Stimulated activated CD4-positive, alpha-beta T cell treated with anti-CD3 and anti-CD28 coated beads, Interleukin-2, amount 100 ng/mL, for 24 hours (primary cell): ENCODE measurements at places on chromosomes 11 and 22.
A peak's percentile ranks its signal among the peaks of the same experiment; 100 is the strongest.

DNA sequence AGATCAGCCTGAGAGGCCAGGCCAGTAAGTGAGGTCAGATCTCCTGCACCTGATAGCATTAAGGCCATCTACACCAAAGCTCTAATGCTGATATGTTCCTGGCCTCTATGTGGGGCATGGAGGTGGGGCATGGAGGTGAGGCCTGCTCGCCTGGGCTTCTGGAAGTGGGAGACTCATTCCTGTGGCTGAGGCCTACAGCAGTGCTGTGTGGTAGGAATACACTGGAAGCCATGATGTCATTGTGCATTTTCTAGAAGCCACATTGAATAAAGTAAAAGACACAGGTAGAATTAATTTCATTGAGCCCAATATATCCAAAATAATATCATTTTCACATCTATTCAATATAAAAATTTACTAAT lies 2.7 kb downstream of the PNPLA3 start:
- no peak for DNase-seq

GRCh38 chr22:19767427-19768341 lies 7.1 kb downstream of the TBX1 start:
- no peak for DNase-seq

DNA sequence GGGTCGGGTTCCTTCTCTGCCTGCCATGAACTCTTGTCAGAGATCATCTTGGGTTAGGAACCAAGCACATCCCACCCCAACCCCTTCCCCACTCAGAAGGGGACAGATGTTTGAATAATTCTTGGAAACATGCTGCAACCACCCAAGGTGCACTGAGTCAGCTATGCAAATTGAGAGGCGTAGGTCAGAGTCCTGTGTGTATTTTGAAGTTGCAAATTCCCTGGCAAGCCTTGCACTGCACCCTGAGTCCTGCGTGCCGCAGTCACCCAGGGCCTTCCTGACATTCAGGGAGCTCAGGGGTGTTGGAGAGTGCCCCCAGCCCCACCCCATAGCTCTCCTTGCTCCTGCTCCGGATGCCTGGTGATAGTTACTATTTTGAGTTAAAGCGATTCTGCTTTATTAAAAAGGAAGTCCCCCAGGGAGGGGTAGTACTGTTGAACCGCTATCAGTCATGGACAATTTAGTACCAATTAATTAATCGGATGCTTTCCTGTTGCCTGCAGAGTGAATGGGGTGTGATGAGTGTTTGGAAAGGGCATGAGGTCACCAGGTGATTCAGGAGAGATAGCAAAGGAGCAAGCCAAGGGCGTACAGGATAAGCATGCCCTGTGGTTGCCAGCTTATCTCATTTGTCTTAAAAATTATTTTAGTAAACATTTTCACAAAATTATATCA lies 123.7 kb downstream of the GRIK4 start:
- DNase-seq: no peak

- DNase-seq: no peak
Observed at GRCh38 chr22:24796860-24797259, 9.2 kb upstream of the SGSM1 start.

DNA sequence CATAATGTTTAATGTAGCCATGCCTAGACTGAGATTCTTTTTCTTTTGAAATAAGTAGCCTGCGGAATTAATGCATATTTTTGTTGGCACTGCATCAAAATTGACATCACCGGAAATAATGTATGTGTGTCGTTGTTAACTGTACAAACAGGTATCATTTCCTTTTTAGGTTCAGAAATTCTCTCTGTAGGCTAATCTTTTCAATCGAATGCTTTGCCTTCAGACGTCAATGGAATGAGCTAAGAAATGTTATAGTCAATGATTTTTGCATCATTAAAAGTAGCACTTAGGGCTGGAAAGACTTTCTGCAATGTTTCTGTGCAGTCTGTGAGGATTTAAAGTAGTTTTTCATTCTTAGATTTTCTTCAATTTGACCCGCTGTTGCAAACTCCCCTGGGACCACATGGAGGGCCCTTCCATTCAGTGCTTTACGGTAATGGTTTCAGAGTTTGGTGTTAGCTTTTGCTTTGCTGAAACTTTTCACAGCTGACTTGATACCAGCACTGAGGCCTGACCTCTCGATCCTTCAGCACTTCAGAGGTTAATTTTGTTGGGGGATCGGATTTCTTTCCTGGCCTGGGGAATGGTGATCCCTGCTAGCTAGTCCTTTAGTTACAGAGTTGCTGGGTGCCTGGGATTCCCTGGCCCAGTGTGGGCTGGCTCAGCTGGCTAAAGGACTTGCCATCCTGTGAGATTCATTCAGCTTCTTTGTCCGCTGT lies 137.8 kb downstream of the DBX1 start:
- no peak for DNase-seq

DNA sequence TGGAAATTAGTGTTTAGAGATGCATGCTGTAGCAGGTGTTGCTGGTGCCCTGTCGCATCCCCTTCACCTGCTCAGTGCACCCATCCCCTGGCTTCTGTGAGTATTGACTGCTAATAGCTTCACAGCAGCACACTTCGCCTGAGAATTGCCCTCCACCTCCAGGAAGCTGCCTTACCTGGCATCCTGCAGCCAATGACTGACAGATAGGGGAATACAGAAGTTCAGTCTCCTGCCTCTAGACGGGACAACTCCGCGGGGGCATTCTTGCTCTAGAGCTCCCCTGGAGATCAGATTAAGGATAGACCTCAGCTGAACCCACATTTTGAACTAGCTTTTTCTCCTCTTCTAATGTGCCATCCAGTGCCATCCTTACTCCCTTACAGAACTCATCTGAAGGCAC lies 9.3 kb upstream of the CD3E start:
- peak; percentile 15 for DNase-seq

GRCh38 chr11:102990145-102990544 lies 34.6 kb upstream of the MMP13 start:
- no peak for DNase-seq

DNA sequence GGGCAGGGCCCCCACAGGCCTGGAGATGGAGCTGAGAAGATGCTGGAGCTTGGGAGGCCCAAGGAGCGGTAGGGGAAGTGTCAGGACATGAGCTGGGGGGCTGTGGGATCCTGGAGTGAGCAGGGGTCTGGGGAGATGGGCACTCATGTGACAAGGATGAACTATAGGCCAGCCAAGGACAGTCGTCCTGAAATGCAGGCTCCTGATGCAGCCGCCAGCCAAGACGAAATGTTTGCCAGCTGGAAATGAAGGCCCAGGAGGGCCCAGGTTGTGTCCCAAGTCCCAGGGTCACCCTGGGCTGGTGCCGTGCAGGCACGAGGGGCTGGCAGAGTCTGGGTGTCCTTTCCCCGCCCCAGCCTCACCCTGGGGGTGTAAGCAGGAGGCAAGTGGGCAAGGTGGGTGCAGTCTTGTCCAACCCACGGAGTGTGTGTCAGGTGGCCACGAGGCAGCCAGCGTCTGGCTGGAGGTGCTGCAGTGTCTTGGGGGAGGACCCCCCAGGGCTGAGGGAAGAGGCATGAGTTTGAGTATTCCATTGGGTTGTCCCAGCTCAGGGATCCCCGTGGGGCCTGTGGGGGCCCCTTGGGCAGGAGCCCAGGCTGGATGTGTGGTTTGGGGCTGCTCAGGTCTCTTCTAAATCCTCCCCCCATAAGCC lies 21.4 kb downstream of the MRGPRG start:
- DNase-seq: no peak

DNA sequence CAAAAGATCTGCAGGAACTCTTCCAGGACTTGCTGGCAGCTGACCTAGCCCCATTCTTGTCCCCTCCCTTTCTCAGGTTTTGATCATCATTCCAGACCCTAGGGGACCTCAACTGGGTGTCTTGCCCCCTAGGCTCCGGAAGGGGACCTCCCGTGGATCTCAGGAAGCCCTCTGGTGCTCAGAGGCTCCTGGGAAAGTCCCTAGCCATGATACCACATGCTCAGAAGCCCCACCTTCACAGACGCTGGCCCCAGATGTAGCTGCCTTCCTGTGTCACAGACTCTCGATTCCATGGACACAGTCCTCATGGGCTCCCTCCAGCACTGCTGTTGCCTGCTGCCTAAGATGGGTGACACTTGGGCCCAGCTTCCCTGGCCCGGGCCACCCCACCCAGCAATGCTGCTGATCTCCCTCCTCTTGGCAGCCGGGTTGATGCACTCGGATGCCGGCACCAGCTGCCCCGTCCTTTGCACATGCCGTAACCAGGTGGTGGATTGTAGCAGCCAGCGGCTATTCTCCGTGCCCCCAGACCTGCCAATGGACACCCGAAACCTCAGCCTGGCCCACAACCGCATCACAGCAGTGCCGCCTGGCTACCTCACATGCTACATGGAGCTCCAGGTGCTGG lies at the start of gene LRRC55:
Gene LRRC55 (plus strand): TSS at position 276 of the 628 bp plus-strand sequence. CDS start 70 bp downstream, at position 346.
- DNase-seq: no peak

DNA sequence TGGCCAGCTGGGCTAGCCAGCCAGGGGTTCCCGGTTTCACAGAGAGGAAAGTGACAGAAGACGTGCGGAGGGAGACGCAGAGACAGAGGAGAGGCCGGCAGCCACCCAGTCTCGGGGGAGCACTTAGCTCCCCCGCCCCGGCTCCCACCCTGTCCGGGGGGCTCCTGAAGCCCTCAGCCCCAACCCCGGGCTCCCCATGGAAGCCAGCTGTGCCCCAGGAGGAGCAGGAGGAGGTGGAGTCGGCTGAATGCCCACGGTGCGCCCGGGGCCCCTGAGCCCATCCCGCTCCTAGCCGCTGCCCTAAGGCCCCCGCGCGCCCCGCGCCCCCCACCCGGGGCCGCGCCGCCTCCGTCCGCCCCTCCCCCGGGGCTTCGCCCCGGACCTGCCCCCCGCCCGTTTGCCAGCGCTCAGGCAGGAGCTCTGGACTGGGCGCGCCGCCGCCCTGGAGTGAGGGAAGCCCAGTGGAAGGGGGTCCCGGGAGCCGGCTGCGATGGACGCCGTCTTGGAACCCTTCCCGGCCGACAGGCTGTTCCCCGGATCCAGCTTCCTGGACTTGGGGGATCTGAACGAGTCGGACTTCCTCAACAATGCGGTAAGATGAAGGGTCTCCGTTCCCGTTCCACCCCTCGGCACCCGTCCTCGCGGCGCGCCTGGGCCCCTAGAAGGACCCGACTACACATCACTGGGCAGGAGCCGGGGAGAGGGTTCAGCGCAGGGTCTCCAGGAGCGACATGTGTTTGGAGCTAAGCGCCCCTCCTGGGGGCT lies at the start of gene CREB3L1:
Gene CREB3L1 (plus strand): TSS at position 41 of the 765 bp plus-strand sequence. CDS start 450 bp downstream, at position 491.
- DNase-seq: no peak

- DNase-seq: peak; percentile 77
Observed at GRCh38 chr11:122628810-122629555, 26.5 kb upstream of the UBASH3B start.

GRCh38 chr22:26429458-26430286 lies 612 bp downstream of the ASPHD2 start:
- DNase-seq: peak; percentile 25

DNA sequence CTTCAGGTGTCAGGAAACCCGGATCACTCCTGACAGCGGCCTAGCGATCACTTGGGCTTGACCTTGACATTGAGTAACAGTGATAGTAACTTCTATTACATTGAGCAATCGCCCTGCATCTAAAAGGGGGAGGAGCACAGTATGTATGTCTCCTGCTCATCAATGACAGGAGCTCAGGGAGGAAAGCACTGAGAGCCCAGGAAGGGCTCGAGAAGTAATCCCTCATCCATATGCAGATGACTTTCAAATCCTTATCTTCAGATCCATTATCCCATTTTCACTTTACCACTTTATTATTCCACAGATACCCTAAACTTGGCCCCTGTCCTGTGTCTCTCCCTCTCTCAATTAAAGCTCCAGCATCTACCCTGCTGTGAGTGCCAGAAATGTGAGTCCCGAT lies 47.8 kb downstream of the ABTB2 start:
- no peak for DNase-seq

DNA sequence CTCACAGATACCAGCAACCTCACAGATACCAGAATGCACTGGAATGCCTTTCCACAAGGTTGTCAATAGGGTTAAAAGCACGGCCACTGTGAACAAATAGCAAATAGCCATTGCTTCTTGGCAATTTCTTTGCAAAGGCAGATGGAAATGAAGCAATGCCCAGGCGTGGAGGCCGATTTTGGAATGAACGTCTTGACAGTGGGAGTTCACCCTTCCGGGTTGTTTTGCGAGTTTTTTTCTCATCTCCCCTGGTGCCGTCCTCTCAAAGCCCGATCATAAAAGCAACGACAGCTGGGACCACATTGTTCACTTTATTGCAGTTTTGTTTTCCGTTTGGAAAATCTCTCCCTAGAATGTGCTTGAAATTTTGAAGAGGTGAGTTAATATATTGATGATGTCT lies 38.0 kb upstream of the CD82 start:
- no peak for DNase-seq

DNA sequence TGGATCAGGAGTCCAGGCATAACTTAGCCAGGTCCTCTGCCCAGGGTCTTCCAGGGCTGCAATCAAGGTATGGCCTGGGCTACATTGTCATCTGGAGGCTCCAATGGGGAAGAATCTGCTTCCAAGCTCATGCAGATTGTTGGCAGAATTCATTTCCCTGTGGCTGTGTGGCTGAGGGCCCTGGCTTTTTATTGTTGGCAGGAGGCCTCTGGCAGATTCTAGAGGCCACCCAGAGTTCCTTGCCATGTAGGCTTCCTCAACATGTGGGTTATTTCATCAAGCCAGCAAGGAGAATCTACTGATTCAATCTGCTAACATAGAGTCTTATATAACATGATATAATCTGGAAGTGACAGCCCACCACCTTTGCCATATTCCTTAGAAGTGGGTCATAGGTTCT lies 16.4 kb upstream of the EP300 start:
- DNase-seq: no peak

- DNase-seq: no peak
Observed at GRCh38 chr11:127791844-127792243, 791.3 kb upstream of the KIRREL3 start.
